ENCODE measurements at places on chromosomes 11 and 22. TPM values are rescaled to one million over a fixed set of nuclear protein-coding genes. Genes with fewer than 3 reads are reported as not detected.

- H3K27me3 ChIP-seq: no peaks in the 10 kb centered on the region
- no peak overlapping the region for H3K4me3 ChIP-seq
- DNase-seq: no peak
- no peak overlapping the region for H3K27ac ChIP-seq
- no peaks in the 10 kb centered on the region for H3K4me1 ChIP-seq
Observed at GRCh38 chr11:72568861-72569260, 105.4 kb downstream of the PDE2A start.

GRCh38 chr11:70481625-70482528, 83.5 kb downstream of the CTTN start:
- H3K27ac ChIP-seq: no peak overlapping the region
- H3K4me1 ChIP-seq: no peaks in the 10 kb centered on the region
- H3K4me3 ChIP-seq: no peak overlapping the region
- no peaks in the 10 kb centered on the region for H3K36me3 ChIP-seq
- no peak for DNase-seq

- H3K27me3 ChIP-seq: no peaks in the 10 kb centered on the region
- no peak for DNase-seq
- peak overlapping the region; percentile 97 for H3K27ac ChIP-seq
- no peaks in the 10 kb centered on the region for H3K36me3 ChIP-seq
- no peak overlapping the region for H3K4me3 ChIP-seq
Observed at GRCh38 chr11:86070142-86071056, 1.5 kb upstream of the PICALM start.

DNA sequence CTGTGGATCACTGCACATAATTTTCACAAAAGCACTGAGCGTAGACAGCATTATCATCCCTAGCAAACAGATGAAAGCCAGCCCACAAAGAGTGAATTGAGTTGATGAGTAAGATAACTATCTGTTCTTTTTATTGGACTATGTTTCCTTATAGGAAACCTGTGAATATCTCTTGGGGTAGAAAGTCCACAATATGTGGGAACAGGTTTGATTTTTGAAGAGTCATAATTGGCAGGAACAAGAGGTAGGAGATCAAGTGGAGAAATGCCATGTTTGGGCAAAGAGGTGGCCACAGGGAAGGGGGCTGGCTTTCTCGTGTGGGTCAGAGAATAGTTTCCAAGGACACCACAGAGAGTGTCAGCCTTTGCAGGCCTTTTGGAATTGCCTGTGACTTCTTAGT, 23.9 kb downstream of the OR51E2 start:
- no peak overlapping the region for H3K4me3 ChIP-seq
- no peaks in the 10 kb centered on the region for H3K4me1 ChIP-seq
- no peaks in the 10 kb centered on the region for H3K27me3 ChIP-seq
- no peaks in the 10 kb centered on the region for H3K36me3 ChIP-seq
- DNase-seq: no peak
- no peak overlapping the region for H3K27ac ChIP-seq

GRCh38 chr22:17612057-17612456, 16.5 kb downstream of the ATP6V1E1 start:
- H3K4me3 ChIP-seq: no peak overlapping the region
- no peaks in the 10 kb centered on the region for H3K4me1 ChIP-seq
- DNase-seq: no peak
- no peak overlapping the region for H3K27ac ChIP-seq
- H3K27me3 ChIP-seq: no peaks in the 10 kb centered on the region
- H3K36me3 ChIP-seq: peaks cover 7% of the 10 kb centered on the region

- no peaks in the 10 kb centered on the region for H3K36me3 ChIP-seq
- H3K27me3 ChIP-seq: no peaks in the 10 kb centered on the region
- no peaks in the 10 kb centered on the region for H3K4me1 ChIP-seq
- no peak overlapping the region for H3K27ac ChIP-seq
Observed at GRCh38 chr11:94000659-94001058, 20.5 kb upstream of the HEPHL1 start.

DNA sequence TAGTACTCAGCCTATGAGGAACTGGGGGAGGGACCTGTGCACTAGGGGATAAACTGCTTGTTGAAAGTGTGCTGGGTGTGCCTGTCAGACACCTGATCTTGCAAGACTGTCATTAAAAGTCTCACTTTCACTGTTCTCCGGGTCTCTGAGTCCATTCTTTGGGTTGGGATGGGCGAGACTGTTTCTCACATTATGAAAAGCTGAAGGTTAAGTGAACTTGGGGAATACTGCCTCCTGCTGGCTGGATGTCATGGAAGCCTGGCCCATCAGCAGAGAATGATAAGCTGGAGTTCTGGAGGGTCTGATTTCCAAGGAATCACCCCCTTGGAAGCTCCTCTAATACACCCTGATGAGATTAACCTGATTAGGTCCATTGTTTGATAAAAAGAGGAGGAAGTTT, 9.0 kb upstream of the VPREB1 start:
- H3K36me3 ChIP-seq: no peaks in the 10 kb centered on the region
- no peak overlapping the region for H3K27ac ChIP-seq
- no peak overlapping the region for H3K4me3 ChIP-seq
- H3K4me1 ChIP-seq: no peaks in the 10 kb centered on the region
- no peak for DNase-seq

GRCh38 chr11:131841028-131841427, 470.6 kb downstream of the NTM start:
- peaks cover 4% of the 10 kb centered on the region for H3K27me3 ChIP-seq
- H3K27ac ChIP-seq: no peak overlapping the region
- H3K36me3 ChIP-seq: no peaks in the 10 kb centered on the region
- no peak for DNase-seq
- H3K4me1 ChIP-seq: no peaks in the 10 kb centered on the region
- H3K4me3 ChIP-seq: no peak overlapping the region

DNA sequence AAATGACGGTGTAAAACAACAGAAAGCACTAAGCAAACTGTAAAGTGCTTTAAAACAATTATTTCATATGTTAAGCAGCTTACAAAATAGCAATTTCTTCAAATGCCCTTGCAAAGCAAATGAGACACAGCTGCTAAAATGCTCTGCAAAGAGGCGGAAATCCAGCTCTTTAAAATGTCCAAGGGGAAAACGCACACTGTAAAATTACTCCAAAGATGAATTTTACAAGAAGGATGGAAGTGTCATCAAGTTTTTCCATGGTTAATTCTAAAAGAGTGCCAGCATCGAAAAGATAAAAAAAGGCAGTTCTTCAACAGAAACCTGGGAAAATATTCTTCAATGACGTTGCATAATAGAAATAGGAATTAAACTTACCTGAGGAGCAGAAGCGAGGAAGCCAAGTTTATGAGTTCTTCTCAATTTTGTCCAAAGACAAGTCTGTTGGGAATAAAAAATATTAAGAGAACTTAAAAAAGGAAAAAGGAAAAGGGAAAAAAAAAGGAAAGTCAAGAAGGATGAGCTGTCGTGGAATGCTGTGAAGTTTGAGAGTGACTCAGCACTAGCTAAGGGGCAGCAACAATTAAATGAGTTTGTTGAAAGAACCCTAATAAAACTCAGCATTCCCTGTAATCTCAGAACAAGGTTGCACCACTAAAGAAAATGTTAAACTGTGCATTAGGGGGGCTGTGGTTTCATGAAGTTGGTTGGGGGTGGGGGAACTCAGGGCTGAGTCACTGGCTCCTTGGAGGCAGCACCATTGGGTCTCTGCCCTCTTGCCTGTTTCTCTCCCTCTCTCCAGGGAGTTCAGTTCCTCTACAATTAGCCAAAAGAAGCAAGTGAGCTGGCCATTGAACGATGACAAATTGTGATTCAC, 64.2 kb upstream of the BLID start:
- H3K27me3 ChIP-seq: no peaks in the 10 kb centered on the region
- DNase-seq: no peak
- H3K4me3 ChIP-seq: no peak overlapping the region
- H3K36me3 ChIP-seq: no peaks in the 10 kb centered on the region
- H3K27ac ChIP-seq: peak overlapping the region; percentile 46

- DNase-seq: no peak
- H3K36me3 ChIP-seq: no peaks in the 10 kb centered on the region
- no peaks in the 10 kb centered on the region for H3K4me1 ChIP-seq
- no peaks in the 10 kb centered on the region for H3K27me3 ChIP-seq
- H3K4me3 ChIP-seq: no peak overlapping the region
Observed at GRCh38 chr11:86269645-86270044, 25.1 kb downstream of the EED start.

DNA sequence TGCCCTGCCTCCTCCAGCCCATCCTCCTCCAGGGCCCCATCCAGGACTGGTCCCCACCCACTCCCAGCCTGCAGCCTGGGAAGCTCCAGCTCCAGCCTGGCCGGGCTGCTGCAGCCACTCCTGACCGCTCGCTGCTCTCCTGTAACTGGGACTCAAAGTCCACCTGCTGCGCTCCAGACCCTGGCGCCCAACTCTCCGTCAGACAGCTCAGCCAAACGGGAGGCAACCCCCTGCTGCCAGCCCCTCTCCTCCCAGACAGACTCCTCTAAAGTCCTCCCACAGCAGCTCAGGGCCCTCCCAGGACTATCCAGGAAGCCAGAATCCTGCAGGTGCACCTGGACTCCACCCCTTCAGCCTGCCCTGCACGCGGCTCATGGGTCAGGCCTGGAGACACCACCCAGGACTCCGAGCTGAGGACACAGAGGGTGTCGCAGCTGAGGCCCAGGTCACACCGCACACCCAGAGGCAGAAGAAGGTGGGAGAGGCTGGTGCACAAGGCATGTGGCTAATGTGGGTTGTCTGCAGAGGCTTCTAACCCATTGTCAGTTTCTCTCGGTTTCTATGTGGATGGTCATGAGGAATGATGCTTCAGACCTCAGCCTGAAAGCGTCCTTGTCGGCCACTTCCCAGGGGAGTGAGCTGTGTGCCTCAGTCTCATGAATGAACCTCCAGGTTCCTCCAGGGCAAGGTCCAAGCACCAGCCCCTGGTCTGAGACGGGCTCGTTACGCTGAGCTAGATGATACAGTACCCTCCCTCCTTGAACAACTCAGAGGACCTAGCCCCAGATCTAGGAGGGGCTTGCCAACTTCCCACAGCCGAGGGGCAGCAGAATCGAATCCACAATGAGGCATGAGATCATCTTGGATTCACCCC, 1514.8 kb downstream of the TBC1D22A start:
- DNase-seq: no peak
- H3K36me3 ChIP-seq: no peaks in the 10 kb centered on the region
- no peak overlapping the region for H3K4me3 ChIP-seq
- H3K27me3 ChIP-seq: no peaks in the 10 kb centered on the region
- H3K4me1 ChIP-seq: peaks cover 4% of the 10 kb centered on the region

GRCh38 chr11:3796801-3797328, 489 bp downstream of the NUP98 start:
- peak overlapping the region; percentile 90 for H3K4me3 ChIP-seq
- no peaks in the 10 kb centered on the region for H3K36me3 ChIP-seq
- peak; percentile 58 for DNase-seq
- H3K27me3 ChIP-seq: no peaks in the 10 kb centered on the region
- peak overlapping the region; percentile 97 for H3K27ac ChIP-seq

DNA sequence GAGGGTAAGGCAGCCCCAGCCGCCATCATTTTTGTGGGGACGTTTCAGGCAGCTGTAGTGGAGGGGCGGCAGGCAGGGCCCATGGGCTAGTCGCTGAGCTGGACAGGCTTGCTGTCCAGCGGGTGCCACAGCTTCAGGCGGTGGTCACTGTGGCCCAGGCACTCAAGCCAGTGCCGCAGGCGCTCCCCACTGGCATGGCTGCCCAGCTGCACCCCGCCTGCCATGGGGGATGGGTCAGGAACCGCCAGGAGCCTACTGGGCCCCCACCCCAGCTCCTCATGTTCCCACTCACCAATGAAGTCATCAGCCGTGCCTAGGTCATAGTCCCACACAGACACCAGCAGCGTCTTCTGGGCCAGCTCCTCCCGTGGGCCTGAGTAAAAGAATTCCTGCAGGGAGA, 6.0 kb downstream of the NDUFV1 start:
- no peaks in the 10 kb centered on the region for H3K27me3 ChIP-seq
- no peak for DNase-seq
- H3K4me3 ChIP-seq: no peak overlapping the region
- no peak overlapping the region for H3K27ac ChIP-seq

DNA sequence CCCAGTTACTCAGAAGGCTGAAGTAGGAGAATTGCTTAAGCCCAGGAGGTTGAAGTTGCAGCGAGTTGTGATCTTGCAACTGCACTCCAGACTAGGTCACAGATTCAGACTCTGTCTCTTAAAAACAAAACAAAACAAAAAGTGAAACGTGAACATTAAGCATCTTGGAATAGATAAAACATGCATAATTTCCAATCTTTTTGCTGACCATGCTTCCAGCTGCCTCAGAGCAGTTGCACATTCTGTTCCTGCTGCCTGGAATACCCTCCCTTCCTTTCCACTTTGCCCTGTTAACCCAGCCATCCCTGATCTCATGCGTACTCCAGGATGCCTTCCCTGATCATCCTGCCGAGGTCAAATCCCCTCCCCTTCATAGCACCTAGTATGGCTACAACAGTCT, 718 bp upstream of the CCDC88B start:
- H3K4me1 ChIP-seq: no peaks in the 10 kb centered on the region
- no peak overlapping the region for H3K27ac ChIP-seq
- H3K27me3 ChIP-seq: no peaks in the 10 kb centered on the region
- no peak overlapping the region for H3K4me3 ChIP-seq
- H3K36me3 ChIP-seq: no peaks in the 10 kb centered on the region

DNA sequence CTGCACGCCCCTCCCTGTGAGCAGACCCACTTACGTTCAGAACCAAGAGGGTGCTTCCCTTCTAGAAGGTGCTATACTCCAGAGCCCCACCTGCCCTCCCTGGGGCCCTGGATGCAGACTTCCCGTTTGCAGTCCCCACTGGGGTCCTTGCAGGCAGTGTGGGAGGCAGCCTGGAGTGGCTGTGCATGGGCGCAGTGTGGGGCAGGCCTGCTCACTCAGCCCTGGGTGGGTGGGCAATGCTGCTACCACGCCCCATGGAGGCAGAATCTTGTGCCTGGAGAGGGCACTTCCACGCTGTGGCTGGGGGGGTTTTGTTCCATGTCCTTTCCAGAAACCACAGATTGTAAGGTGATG, 116.2 kb downstream of the KCNQ1OT1 start:
- H3K4me1 ChIP-seq: no peaks in the 10 kb centered on the region
- H3K27ac ChIP-seq: no peak overlapping the region
- DNase-seq: no peak
- H3K4me3 ChIP-seq: no peak overlapping the region
- no peaks in the 10 kb centered on the region for H3K36me3 ChIP-seq

- no peak overlapping the region for H3K4me3 ChIP-seq
- no peak for DNase-seq
- H3K27ac ChIP-seq: no peak overlapping the region
- no peaks in the 10 kb centered on the region for H3K4me1 ChIP-seq
Observed at GRCh38 chr11:108620958-108621772, 27.6 kb upstream of the EXPH5 start.

- no peaks in the 10 kb centered on the region for H3K4me1 ChIP-seq
- no peak for DNase-seq
- H3K27me3 ChIP-seq: peaks cover 3% of the 10 kb centered on the region
- H3K4me3 ChIP-seq: no peak overlapping the region
- no peak overlapping the region for H3K27ac ChIP-seq
Observed at GRCh38 chr11:45470151-45470793, 184.1 kb upstream of the SYT13 start.

Gene SCARF2
- 5.3 TPM for total RNA-seq

Gene HTR3A
- total RNA-seq: not detected

Gene TH
- total RNA-seq: not detected

Gene PGR
- total RNA-seq: 36.0 TPM

Gene ABCC8
- total RNA-seq: 10.8 TPM

Gene C11orf16
- not detected for total RNA-seq

Gene OVOL1
- 3.6 TPM for total RNA-seq

Gene OR51G1
- total RNA-seq: not detected

Gene SLC43A1
- total RNA-seq: 13.4 TPM

Gene ACR
- not detected for total RNA-seq

Gene IRAG1
- total RNA-seq: 10.1 TPM

Gene VSIG10L2
- total RNA-seq: 3.6 TPM

Gene CALCA
- not detected for total RNA-seq

Gene C11orf97
- not detected for total RNA-seq

Gene TALDO1
- 137 TPM for total RNA-seq

Data from breast epithelium (tissue), 4 donors.